SW 1271 (cell line): ENCODE measurements at places on chromosomes 6 and 20.

DNA sequence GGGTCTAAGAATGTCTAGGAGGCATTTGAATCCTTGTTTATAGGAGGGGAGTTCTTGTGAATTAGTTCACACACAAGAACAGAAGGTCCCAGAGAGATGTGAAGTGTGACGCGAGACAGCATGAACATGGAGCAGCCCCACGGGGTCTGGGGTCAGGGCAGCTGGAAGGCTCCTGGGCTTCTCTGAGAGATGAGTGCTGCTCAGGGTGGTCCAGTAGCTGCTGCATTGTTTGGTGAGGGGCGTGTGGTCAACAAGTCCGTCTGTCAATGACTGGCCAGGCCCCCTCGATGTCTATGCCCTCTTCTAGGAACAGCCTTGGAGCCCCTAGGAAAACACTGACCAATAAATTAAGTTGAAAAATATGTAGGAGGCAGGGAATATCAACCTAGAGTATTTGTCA lies 40.2 kb upstream of the GABRR1 start:
- no peak for DNase-seq

DNA sequence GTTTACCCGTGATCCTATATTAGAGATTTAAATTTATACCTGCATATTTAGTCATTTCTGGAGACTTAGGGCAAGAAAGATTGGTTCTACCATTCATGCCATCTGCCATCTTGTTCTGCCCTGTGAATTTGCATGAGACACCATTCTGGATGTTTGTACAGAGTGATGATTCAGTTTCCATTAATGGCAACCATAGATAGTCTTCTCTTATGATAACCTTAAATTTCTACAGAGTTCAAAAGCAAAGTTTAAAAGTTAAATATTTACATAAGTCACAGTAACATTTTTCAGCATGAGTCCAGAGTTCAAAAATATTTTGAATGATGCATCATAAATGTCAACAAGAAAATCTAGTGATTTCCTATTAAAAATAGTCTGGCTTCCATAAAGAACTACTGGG lies 23.2 kb downstream of the PLCB1 start:
- DNase-seq, result no peak

- DNase-seq, result no peak
Observed at GRCh38 chr20:47971058-47971791, 185.9 kb upstream of the SULF2 start.

DNA sequence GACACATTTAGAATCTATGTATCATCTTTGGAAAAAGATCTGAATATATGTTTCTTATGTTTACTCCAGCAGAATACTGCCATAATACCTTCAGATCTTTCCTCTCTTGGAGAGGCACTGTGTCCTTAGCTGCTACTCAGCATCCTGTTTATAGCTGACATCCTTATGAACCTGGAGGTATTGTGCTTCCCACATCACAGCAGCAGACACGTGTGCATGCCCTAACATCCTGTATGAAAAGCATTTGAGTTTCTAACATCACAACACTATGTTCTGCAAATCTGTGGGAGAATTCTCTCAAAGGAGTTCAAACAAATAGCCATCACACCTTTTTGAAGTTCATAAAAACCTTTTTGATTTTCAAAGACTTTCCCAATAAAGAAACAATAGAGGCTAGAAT lies 216.0 kb downstream of the GJA1 start:
- no peak for DNase-seq

GRCh38 chr20:23294166-23294565 lies 56.4 kb upstream of the NXT1 start:
- DNase-seq, result no peak

DNA sequence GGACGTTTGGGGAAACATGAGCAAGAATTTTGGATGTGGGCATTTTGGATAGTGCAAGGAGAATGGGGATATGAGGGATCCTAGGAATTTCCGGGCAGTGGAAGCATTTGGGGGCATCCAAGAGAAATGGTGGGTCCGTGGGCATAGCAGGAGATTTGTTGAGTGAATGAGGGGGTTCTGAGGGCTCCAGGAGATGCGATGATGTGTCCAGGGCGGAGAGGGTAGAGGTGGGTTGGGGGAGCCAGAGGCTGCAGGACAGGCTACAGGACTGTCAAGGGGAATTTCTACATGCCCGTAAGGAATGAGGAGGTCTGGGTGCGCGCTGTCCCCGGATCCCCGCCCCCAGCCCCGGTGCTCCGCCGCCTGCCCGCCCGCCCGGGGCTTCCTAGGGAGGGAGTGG lies 364 bp downstream of the FRS3 start:
- DNase-seq, result no peak

DNA sequence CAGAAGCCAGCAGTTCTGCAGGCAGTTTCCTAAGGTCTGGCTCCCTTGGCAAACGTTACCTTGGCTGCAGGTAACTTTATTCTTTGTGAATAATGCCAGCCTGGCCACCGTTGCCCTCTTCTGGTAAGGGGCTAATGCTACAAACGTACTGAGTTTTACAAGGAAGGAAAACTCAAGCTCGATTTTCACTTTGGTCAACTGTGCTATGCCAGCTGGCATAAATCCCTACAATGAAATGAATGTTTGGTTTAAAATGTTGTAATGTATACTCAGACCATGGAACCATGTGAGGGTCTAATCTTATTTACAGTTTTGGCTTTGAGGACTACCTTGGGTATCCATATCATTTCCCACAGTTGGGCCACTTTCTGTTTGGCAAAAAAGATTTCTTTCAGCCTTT lies 101.4 kb downstream of the SLX4IP start:
- DNase-seq, result no peak

- no peak for DNase-seq
Observed at GRCh38 chr6:22657352-22657980, 88.1 kb downstream of the HDGFL1 start.

GRCh38 chr20:24722586-24722985 lies 226.5 kb upstream of the CST7 start:
- no peak for DNase-seq

GRCh38 chr6:130679684-130680083 lies 147.5 kb upstream of the SMLR1 start:
- no peak for DNase-seq

DNA sequence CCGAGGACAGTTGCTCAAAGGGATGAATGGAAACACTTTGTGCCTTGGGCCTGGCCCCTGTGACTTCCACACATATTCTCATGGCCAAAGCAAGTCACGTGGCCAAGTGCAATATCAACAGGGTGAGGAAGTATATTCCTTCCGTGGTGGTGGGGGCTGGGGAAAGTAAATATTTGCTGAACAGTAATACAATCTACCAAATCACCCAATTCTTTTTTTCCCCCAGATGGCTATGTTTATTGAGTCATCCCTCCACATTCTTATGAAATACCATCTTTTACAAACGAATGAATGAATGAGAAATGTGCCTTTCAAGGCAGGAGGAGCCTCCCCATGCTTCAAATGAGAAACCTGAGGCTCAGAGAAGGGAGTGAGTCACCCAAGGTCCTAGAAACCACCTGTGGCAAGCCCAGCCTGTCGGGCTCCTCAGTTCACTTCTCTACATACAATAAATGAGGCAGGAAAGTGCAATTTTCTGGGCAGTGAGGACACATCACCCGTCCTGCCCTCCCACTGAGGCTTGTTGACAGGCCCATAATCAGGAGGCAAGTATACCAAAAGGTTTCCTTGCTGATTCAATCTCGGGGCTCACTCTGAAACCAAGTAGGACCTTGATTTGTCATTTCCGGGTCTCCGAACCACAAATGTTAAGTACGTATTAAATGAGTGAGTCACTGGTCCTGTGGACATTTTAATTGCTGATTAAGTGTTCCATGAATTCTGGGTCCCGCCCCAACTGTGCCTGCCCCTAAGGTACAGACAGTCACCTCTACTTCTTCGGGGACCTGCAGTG lies 25.3 kb upstream of the TOP1 start:
- peak; percentile 96 for DNase-seq

- no peak for DNase-seq
Observed at GRCh38 chr6:167396659-167397490, 72.0 kb downstream of the TTLL2 start.

- DNase-seq, result no peak
Observed at GRCh38 chr6:127328043-127328609, 15.3 kb downstream of the ECHDC1 start.
